ENCODE measurements at places on chromosomes 2 and 18. TPM values are rescaled to one million over a fixed set of nuclear protein-coding genes. Genes with fewer than 3 reads are reported as not detected.

The SMAD2 gene
- total RNA-seq: 116 TPM

The MAB21L4 gene
- not detected for total RNA-seq

The VWA3B gene
- total RNA-seq: not detected

The POLE4 gene
- 49.3 TPM for total RNA-seq

The DSG4 gene
- not detected for total RNA-seq

The UGT1A4 gene
- total RNA-seq: not detected

The ANKRD62 gene
- total RNA-seq: not detected

The PTPRM gene
- 7.7 TPM for total RNA-seq

The DNER gene
- total RNA-seq: 4.0 TPM

The INHA gene
- 0.50 TPM for total RNA-seq

DNA sequence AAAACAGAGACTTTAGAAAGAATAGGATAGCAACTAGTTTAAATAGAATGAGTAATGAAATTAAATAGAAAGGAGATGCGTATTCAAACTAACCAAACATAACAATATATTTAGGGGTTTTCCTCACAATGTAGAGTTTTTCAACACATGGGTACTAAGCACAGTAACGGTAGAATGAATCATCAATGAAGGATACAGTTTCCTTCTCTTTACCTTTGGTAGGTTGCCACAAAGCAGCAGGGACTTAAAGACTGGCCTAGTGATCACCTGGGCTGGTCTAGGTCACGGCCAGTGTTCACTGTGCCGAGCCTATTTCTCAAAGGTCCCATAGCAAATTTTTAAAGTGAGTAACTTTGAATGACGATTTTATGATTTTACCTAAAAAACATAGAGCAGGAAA is 311.7 kb downstream of the XIRP2 start:
- DNase-seq: no peak

DNA sequence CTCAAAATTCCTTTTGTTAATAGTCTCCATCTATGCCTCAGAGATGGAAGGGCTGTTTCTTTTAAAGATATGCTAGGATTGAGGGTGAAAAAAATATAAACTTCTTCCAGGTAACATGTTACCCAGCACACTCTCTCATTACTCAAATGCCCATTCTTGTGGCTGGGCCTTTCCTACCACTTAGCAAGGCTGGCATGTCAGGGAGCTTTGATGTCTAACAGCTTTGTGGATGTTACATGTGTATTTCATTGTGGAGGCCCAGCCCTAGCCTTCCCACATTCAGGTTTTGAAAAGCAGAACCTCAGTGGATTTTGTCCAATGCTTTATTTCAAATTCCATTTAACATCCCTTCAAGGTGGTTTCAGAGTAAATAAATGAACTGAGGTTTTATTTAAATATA is 191.4 kb downstream of the EPHA4 start:
- DNase-seq: no peak

GRCh38 chr2:222930862-222931261 is 70.0 kb downstream of the ACSL3 start:
- no peak for DNase-seq

DNA sequence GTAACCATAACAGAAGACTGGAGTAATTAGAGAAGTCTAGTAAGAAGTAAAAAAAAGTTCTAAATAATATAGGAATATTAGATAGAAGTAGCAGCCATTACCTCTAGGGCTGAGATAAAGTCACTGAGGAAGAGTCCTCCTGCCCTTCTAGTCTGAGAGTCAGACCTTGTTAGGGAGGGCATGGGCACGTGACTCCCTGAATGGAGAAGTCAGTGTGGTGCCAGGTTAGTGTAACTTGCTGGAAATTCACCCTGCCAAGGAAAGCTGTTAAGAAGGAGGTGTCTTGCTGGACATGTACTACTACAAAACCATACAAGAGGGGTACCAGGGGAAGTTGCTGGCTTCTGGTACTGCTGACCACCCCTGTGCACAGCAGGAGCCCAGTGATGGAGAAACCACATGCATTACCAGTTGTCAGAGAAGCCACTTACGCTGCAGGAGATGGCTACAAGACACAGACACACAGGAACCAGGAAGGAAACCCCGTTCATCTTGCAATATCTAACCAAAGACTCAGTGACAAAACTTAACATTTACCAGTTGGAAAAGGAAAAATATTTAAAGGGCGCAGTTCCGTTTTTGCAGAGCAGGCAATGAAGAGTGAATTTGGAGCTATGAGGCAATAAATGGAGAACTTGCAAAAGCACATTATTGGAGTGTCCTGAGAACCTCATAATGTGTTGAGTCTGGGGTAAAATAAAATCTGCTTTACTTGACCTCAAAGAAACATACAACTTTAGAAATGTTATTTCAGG is 77.2 kb upstream of the TLK1 start:
- DNase-seq: no peak

DNA sequence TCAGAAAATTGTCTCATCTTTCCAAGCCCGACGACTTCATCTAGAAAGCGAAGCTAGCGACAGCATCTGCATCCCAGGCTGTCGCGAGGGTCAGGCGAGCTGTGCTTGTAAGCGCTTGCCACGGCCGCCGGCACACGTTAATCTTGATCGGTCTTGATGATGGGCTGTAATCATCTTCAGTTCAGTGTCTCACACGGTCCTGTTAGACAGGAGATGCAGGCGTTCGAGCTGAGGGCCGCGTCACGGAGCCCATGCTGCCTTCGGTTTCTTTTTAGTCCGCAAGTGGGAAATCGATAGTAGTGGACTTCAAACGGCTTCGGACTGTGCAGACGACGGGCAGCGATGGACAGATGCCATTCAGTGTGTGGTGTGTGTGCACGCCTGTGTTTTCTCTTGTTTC is 43.6 kb downstream of the ADI1 start:
- DNase-seq: no peak

GRCh38 chr2:65957886-65958285 is 477.0 kb upstream of the MEIS1 start:
- DNase-seq: no peak

- no peak for DNase-seq
These were observed 714 bp downstream of the RPIA start for GRCh38 chr2:88692187-88692586.

GRCh38 chr2:146598791-146599190 is 1246.0 kb upstream of the ACVR2A start:
- DNase-seq: no peak

- no peak for DNase-seq
These were observed 28.7 kb upstream of the MFSD6 start for GRCh38 chr2:190379249-190379964.

- no peak for DNase-seq
These were observed 5.2 kb upstream of the GPD2 start for GRCh38 chr2:156430980-156431358.

DNA sequence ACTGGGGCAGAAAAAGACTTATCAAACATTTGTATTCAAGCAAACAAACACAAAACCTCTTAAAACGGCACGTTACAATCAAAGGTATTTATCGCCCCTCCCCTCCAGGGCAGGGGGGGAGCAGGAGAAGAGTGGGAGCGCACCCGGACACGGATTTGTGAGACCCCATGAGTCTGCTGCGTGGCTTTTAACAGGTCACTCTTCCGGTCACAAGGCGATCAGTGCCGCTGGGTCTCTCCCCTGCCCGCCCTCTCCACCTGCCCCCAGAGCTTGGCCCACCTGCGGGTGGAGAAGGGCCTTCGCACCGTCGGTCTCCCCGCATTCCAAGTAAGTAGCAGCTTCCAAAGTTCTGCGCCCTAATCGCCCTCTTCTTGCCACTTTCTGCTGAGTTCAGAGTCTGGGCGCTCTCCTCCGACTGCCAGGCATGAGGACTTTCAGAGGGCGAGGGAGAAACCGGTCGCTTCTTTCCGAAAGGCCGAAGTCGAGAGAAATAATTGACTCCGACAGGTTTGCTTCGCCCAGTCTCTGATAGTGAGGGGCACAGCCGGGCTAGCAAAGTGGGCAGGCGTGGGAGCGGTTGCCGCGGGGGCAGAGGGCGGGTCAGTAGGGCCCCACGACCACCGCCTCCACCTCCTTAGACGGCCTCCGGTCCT is 800 bp downstream of the RPRM start:
- DNase-seq: peak; percentile 7

DNA sequence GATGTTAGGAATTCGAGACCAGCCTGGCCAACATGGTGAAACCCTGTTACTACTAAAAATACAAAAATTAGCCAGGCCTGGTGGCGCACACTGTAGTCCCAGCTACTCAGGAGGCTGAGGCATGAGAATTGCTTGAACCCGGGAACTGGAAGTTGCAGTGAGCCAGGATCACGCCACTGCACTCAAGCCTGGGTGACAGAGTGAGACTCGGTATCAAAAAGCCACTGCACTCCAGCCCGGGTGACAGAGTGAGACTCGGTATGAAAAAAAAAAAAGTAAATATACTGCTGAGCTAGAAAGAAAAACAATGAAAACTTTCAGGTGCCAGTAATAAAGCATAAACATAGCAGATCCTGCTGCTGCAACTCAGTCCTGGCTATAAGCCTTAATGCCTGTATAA is 73.5 kb downstream of the STRN start:
- no peak for DNase-seq

GRCh38 chr2:112793449-112793978 is 9.2 kb upstream of the IL1A start:
- DNase-seq: no peak

GRCh38 chr2:171735991-171736710 is 48.9 kb downstream of the DYNC1I2 start:
- DNase-seq: no peak

DNA sequence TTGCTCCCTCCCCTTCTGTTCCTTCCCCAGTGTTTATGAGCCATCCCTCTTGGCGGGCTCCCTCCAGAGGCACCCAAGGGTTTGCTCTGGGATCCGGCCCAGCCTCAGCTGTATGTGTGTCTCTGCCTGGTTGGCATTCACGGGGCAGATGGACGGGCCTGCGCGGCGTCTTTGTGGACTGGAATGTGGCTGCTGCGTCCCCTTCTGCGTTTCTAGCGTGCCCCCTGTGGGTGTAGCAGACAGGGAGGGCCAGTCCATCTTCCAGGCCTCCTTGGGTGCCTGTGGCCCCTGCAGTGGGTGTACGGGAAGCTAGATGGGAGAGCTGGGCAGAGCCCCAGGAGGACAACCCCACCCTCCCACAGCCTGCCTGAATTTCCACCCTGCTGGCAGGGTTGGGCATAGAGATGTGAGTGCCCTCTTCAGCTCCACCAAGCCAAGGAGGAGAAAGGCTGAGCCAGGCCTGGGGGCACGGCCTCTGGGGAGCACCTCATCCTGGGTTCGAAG is 15.7 kb downstream of the GPC1 start:
- DNase-seq: no peak

DNA sequence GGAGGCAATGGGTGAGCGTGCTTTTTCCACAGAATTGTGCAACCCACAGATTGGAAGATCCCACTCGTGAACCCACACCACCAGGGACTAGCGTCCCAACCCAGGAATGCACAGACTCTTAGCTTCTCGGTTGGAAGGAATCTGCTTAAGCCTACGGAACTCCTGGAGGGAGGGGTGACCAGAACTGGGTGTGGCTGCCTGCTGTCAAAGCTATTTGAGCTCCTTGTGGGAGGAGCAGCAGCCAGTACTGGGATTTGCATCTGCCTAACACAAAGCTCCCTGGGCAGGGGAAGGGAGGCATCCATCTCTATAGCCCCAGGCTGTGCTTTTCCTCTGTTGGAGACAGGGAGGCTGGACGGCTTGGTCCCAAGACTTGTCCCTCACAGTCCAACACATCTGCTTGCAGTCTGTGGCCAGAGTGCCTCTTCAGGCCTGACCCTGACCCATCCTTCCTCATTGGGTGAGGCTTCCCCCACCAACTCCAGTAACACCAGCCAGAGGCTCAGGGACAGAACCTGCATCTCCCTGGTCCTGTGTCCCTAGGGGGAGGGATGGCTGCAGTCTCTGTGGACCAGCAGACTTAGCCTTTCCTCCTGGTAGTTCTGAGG is 27.9 kb downstream of the HNMT start:
- no peak for DNase-seq

DNA sequence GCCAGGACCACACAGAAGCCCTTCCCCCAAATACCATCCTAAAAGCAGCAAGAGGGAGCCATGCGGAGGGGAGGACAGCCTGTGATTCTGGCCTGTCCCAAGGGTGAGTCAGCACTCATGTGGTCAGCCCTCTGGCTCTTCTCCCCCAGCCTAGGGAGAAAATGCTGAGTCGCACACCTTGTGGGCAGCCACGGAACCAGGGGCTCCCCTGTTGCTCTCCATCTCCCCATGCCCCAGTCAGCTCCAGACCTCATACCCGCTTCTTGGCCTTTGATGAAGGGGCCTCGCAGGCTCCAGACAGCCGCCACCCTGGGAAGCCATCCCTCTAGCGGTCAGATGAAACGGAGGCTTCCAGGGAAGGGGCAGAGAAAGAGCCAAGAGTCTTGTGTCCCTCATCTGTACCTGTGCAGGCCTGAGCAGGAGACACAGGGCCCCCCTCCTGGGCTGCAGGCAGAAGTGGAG is 181.3 kb upstream of the SIX2 start:
- DNase-seq: no peak

GRCh38 chr2:55175254-55176093 is 56.6 kb downstream of the CLHC1 start:
- no peak for DNase-seq

DNA sequence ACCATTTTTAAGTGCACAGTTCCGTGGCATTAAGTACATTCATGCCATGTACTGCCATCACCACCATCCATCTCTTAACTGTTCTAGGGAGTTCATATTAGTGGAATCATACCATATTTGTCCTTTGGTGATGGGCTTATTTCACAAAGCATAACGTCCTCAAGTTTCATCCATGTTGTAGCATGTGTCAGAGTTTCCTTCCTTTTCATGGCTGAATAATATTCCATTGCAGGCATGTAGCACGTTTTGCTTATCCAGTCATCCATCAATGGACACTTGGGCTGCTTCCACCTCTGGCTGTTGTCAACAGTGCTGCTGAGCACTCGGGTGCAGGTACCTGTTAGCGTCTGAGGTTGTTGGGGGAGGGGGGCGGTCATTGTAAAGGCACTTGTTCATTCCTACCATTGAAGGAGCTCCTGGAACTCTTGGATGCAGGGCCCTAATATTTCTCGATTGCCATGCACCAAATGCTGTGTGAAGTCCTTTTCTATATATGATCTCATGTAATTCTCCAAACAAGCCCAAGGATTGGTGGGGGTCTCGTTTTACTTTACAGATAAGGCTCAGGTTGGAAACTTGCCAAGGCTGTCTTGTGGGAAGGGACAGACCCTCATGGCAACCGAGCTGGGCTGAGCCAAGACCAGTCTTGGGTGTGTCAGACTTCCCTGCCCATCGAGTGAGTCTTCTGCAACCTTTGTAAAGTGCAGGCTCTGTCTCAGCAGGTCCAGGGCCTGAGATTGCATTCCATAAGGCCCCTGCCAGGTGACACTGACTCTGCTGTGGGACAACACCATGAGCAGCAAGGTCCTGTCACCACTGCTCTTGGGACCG is 42.9 kb upstream of the SH3RF3 start:
- DNase-seq: no peak

DNA sequence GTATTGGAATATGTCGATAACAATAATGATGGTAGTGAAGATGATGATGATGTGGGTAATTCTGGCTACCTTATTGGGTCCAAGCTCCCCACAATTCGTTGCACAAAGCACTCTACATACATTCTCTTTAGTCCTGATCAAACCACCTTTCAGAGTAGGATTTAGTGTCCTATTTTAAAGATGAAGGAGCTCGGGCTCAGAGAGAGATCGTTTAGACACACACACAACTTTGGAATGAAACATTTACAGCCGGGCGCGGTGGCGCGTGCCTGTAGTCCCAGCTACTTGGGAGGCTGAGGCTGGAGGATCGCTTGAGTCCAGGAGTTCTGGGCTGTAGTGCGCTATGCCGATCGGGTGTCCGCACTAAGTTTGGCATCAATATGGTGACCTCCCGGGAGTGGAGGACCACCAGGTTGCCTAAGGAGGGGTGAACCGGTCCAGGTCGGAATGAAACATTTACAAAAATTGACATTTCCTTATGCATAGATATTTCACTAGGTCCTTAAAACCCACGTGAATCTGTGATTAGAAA is 50.7 kb downstream of the GREB1 start:
- DNase-seq: no peak

GRCh38 chr2:178891265-178891958 is 84.2 kb upstream of the TTN start:
- DNase-seq: peak; percentile 69

All from neural crest cell (in vitro differentiated cells).